ENCODE measurements at places on chromosomes 6 and 20.

DNA sequence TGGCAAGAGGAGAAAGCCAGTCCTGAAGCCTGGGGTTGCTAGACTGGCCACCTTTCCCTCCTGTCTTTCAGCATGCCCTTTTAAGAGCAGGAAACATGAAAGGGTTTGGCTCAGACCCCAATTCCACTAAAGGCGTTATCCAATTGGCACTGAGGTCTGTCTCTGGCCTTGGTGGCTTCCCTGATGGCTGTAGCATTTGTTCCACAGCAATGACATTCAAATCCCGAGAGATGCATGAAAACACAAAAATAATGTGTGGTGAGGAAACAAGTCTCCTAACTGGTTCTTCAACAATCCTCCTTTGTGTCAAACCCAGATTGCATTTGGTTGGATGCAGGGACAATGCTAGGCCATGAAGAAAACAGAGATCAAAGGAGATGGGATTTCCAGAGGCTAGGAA lies 56.5 kb upstream of the ADTRP start:
- DNase-seq = no peak

- no peak for DNase-seq
Observed at GRCh38 chr6:156797901-156798735, 20.9 kb downstream of the ARID1B start.

GRCh38 chr20:341682-342081 lies 5.2 kb upstream of the NRSN2 start:
- no peak for DNase-seq

- no peak for DNase-seq
Observed at GRCh38 chr6:113642001-113642713, 215.0 kb upstream of the MARCKS start.

- peak; percentile 7 for DNase-seq
Observed at GRCh38 chr6:14210663-14211561, 93.3 kb downstream of the CD83 start.

GRCh38 chr20:49377326-49377725 lies 99.5 kb upstream of the ZNFX1 start:
- DNase-seq = no peak

GRCh38 chr6:105372849-105373182 lies 30.1 kb downstream of the PREP start:
- DNase-seq = no peak

GRCh38 chr20:13166011-13166410 lies 55.1 kb upstream of the ISM1 start:
- no peak for DNase-seq

- no peak for DNase-seq
Observed at GRCh38 chr6:31070711-31071197, 41.6 kb downstream of the C6orf15 start.

DNA sequence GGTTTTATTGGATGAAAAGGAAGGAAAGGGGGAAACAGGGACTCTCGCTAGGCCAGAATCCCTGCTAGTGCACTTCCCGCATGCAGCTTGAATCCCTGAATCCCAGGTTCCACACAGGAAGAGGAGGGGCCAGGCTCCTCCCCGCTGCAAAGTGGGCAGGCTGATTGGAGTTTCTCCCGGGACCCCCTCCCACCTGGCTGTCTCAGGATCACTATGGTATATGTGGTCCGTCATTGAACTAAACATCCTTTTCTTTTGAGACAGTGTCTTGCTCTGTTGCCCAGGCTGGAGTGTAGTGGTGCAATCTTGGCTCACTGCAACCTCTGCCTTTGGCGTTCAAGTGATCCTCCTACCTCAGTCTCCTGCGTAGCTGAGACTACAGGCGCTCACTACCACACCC lies 70.7 kb downstream of the FAM50B start:
- no peak for DNase-seq

- DNase-seq = no peak
Observed at GRCh38 chr6:2795956-2796355, 30.8 kb downstream of the WRNIP1 start.

DNA sequence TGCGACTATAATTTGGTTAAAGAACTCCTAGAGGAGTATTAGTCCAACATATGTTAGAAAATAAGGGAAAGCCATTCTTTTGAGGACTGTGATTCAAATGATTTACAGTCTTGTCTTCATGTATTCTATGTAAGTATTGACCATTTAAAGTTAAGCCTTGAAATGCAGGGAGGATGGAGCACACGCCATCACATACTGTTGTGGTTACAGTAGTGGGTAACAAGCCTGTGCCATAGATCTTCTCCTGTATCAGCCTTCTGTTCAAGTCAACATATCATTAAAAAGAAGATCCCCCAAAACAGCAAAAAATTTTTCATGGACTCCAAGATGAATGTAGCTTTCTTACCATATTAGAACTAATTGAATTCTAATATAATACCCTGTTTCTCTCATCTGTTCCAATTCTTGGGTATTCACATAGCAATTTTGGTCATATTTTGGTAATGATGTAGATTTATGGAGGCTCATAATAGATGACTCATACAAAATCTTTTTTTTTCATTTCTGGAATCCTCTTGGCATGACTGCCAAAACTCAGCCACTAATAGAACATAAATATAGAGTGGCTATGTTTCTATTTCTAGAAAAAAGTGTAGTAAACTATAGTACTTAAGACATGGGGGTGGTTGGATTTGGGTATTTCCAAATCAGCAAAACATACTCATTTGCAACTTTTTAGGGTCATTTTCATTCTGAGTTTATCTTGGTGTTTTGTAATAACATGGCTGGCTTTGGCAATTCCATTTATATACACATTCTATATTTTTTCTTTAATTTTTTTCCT lies 413.5 kb downstream of the BCKDHB start:
- DNase-seq = no peak

- no peak for DNase-seq
Observed at GRCh38 chr20:19937651-19938420, 79.3 kb upstream of the NAA20 start.

DNA sequence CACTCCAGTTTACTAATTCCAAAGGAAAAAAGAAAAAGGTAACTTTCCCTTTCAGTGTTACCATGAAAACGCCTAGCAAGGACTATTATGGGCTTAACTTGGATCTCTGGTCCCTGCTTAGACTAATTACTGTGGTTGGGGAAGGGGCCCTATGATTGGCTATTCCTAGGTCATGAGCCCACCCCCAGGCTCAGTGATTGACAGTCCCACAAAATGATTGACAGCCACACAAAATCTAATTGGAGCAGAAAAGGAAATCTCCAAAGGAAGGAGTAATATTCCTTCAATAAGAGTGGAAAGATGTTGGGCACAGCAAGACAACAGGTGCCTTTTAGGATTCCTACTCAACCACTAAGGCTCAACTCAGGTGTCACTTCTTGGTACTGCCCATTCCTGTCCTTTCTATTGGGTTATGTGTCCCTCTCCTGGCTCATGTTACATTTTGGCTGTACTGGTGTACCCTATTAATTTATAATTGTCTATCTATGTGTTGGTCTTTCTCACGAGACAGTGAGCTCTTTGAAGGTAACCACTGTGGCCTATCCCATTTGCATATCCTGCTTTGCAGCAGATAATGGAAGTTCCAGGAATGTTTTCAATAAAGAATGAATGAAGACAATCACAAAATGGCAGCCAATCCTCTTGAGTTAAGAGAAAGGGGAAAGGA lies 5.5 kb upstream of the UTRN start:
- DNase-seq = no peak
